ENCODE measurements at places on chromosomes 1 and 21.

DNA sequence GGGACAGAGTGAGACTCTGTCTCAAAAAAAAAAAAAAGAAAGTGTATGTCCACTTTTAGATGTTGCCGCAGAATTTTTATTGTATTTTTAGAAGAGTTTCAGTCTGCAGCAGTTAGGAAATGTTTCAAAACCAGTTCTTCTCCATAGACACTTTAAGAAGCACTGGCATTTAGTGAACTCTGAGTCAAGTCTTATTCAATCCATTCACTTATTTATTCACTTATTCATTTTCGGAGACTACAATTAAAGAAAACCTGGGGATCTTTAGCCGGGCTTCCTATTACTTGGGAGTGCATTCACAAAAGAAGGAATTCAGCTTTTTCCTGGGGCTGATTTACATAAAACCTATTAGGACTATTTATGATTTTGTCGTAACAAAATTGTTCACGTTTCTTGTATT is 12.3 kb downstream of the RCAN3 start:
- no peak for DNase-seq

- no peak for DNase-seq
Measured at GRCh38 chr1:29860056-29860455, 623.7 kb downstream of the PTPRU start.

DNA sequence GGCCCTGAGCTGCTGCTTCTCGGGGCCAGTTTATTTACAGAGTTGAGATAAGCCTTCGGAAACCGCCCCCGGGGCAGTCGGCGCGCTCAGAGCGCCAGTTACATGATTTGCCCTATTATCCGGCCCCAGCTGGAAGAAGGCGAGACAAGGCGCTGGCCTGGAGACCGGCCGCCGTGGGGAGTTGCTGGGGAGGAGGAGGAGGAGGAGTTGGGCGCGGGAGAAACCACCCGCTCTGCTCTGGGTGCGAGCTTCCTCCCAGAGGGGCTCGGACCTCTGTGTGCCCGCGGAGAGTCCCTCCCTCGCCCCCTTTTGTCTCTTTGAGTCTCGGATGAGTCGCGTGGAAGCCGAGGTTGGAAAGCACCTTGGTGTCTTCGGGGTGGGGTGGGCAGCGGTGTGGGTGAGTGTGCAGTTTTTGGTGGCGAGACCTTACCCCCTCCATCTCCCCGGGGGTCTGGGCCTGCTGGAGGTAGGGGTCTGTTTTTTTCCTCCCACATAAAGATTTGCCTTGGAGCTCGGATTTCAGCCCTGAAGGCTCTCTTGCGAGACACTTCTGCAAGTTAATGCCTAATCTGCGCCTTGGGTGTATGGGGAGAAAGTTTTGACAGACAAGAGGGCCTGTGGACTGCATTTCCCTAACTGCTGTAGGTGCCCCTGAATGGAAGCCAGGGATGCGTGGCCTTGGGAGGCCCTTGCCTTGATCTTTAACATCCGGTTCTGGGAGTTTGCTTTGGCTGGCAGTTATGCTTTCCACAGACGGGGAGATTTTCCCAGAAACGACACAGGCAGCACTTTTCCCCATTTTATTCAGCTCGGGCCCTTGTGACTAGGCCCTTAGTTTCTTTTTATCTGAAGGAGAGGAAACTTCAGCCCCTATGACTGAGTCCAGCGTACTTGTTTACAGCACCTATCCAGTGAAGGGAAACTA is 80.0 kb downstream of the NDUFS5 start:
- DNase-seq: no peak

DNA sequence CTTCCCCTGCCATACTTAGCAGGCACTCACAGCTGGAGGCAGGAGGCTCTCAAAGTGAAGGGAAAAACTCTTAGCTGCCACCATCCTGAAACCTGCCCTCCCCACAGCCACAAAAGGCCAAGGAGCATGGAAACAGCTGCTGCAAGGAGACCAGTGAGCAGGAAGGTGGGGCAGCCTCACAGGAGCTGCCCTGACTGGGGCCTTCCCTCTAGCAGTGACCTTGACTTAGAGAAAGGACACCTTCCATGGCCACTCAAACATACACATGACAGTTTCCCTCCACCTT is 126.3 kb downstream of the HIVEP3 start:
- DNase-seq: no peak

- DNase-seq: no peak
Measured at GRCh38 chr1:222525951-222526350, 22.0 kb downstream of the HHIPL2 start.

DNA sequence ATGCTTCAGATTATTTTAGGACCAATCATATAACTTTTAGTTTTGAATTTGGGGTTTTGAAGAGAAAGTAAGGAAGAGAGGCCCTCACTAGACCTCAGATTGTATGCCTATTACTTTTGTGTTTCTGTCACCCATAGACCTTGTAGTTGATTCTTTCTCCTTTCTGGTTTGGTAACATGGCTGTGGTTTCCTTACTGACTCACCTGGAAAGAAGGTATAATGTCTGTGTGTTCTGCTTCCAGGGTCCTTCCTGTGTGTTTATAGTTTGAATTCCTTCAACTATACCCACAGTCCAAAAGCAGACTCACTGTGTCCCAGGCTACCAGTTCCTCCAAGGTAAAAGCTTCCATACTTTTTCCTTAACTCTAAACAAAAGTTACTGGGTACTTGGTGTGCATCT is 8.1 kb downstream of the SLC44A3 start:
- DNase-seq: no peak

DNA sequence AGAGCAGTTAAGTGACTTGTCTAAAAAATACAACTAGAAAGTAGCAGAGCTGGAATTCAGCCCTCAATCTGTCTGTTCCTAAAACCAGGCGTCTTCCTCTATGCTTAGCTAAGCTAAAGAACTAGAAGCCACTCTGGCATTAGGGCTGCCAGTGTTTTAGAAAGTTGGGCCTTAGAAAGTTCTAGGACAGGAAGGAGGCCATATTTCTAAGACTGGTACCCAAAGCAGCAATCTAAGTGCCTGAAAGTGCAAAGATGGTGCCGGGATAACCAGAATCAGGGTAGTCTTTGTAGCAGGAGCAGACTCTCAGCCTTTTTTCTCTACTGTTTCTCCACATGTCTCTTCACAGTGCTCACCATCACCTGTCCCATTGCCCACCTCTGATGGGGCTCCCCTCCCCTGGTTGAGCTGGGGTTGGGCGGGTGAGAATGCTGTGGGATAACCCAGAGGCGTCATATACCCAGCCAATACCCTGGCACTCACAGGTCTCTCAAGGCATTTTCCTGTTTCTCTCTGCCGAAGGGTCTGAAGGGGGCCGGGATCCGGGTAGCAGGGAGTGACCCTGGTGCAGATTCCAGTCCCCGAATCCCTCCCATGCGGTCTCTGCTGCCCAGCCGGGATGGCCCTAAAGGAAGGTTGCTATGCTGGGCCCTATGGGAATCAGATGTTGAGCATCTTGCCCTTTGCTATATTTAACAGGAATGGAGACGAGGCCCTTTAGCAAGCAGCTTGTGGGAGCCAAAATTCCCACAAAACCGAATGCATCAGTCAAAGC is 1.1 kb upstream of the RCSD1 start:
- no peak for DNase-seq

DNA sequence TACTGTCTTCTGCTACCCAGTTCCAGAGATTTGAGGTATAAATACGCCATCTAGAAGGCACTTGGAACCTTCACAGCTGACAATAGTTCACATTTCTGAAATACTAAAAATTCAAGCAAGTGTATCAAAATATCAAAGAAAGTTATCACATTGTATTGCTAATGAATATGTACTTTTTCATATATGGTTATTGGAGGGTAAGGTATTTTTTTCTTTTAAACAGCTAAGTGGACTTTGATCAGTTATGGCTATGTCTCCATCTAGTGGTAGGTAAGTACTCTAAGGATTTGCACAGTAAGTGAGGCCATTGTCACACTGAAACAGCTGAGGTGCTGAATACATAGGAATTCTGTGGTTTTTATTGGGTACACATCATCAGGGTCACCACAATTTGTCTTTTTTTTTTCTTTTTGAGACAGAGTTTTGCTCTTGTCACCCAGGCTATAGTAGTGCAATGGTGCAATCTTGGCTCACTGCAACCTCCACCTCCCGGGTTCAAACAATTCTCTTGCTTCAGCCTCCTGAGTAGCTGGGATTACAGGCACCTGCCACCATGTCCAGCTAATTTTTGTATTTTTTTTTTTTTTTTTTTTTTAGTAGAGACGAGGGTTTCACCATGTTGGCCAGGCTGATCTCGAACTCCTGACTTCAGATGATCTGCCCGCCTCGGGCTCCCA is 49.1 kb upstream of the CR2 start:
- DNase-seq: no peak

GRCh38 chr1:240107058-240107684 is 15.5 kb downstream of the FMN2 start:
- no peak for DNase-seq

Measured in T follicular helper cell (primary cell).